Stimulated activated naive CD8-positive, alpha-beta T cell treated with anti-CD3 and anti-CD28 coated beads, Interleukin-15, Interleukin-2, amounts not matched to agents 100 U/mL and 50 U/mL, for 24 hours (primary cell): ENCODE measurements at places on chromosomes 6 and 20.

DNA sequence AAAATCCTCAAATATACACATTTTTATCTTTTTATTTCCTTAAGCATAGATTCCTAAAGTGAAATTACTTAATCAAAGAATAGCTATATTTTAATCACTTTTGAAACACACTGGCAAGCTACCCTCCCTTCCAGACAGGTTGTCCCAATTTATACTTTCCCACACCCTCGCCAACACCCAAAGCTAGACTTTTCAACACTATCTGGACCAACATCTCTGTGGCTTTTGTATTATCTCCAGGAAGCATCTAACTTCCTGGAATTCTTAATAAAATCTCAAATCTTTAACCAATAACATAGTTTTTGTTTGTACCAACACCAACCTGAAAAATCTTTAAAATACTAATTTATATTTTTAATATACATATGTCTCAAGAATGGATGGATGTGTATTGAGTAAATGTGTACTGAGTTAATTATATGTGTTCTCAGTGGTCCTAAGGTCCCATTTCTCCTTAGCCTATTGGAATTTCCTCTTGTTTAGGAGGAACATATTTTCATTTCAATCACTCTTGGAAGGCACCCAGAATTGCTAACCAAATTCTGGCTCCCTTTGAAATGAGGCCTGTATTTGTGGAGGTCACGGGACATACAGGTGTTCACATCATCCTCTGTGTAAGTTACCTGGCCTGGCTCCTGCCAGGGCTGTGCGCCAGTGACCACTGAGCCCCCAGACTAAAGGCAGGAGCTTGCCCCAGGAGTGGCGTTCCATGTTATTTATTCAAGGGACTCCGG is 17.4 kb upstream of the GFOD1 start:
- DNase-seq = no peak

- no peak for DNase-seq
Measured at GRCh38 chr6:128074567-128074966, 173.7 kb upstream of the THEMIS start.

- DNase-seq = no peak
Measured at GRCh38 chr6:17278289-17279063, 2.7 kb upstream of the RBM24 start.

- peak; percentile 30 for DNase-seq
Measured at GRCh38 chr6:3226481-3227362, 731 bp downstream of the TUBB2B start.

DNA sequence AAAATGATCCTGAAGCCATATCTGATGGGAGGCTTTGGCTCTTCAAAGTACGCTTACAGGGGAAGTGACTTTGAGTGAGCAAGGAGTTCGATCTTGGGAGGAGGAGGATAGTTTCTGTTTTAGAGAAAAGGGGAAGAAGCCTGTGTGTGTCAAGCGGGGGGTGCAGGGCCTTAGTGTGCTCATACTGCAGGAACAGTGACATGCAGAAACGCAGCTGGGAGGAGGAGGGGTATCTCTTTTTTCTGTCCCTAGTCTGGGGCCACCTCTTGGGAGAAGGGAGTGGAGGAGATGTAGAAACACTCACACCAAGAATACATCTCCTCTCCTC is 19.8 kb downstream of the SIRPD start:
- no peak for DNase-seq

GRCh38 chr6:11848852-11849731 is 70.5 kb upstream of the ADTRP start:
- DNase-seq = no peak

DNA sequence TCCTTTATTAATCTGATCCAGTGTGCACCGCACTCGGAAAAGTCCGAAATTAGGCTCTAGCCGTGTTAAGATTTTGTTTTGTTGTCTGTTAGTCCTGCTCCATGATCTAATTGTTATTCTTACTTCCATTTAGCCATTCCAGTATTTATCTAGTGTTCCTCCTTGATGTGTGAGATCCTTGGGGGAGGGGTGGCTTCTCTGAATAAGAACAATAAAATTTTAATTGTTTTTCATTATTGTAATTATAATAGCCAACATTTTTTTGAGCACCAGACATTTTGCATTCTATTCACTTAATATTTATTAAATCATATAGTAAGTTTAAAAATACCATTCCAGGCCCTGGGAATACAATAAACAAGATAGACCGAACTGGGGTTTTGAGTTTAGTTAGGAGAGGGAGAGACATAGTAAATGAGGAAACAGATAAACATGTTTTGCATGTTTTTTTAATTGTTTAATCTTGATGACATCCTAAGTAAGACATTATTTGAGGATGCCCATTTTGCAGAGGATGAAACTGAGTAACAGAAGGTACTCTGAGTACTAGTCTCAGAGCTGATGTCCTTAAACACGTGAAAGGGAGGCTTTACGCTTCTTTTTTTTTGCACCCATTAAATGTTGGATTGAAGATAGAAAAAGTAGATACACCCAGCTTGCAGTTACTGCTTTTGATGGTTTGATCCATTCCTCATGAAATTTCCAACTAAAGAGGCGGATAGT is 1.2 kb downstream of the CBFA2T2 start:
- DNase-seq = no peak

GRCh38 chr20:46204594-46205186 is 86.6 kb downstream of the CD40 start:
- no peak for DNase-seq

- DNase-seq = no peak
Measured at GRCh38 chr6:162528538-162528937, 199.0 kb downstream of the PRKN start.

DNA sequence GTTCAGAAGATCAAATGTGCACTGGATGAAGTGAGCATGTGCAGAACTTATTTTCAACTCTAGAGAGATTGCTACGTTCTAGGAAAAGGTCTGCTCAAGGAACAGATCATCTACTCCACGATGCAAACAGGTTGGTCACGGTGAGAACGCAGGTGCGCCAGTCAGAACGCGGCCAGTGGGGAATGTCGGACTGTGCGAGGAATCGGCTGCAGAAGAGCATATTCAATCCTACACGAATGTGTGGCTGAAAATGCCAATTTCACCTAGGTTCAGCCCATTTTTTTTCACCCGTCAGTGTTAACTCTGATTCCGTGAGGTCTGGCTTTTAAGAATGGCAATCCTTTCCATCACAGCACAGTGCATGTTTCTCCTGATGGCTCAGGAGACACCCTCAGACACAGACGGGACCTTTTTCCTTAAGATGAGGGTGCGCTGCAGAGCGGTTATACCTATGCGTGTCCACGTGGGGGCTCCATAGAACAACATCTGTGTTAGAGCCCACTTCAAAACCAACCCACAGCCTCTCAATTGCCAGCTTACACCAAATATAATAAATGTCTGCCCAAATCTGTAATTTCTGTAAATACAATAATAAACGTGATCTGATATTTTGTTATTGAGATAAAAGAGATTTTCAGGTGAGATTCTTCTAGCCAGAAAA is 250.4 kb downstream of the FOXA2 start:
- peak; percentile 56 for DNase-seq

- DNase-seq = no peak
Measured at GRCh38 chr20:10231290-10231689, 12.7 kb downstream of the SNAP25 start.

GRCh38 chr6:25181350-25181724 is 97.8 kb upstream of the CARMIL1 start:
- DNase-seq = no peak

GRCh38 chr6:65671922-65672321 is 35.1 kb downstream of the EYS start:
- DNase-seq = no peak

DNA sequence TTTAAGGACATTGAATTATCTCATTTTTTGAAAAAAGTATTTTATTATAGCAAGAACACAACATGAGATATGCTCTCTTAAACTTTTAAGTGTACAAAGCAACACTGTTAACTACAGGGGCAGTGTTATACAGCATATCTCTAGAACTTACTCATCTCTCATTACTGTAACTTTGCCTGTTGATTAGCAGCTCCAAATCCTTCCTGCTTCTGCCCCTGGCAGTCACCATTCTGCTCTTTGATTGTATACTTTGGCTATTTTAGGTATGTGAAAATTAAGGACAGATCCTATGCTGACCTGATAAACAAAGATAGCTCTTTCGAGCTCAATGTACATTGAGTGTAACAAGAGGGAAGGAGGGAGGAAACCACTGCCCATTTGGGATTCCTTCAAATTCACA is 1349.8 kb upstream of the GJE1 start:
- DNase-seq = no peak

GRCh38 chr20:44586289-44586911 is 4.0 kb downstream of the PKIG start:
- peak; percentile 26 for DNase-seq

GRCh38 chr6:44464527-44465310 is 77.2 kb downstream of the CDC5L start:
- no peak for DNase-seq
